Bronchus fibroblast of lung (primary cell): ENCODE measurements at places on chromosomes 2 and 18. TPM values are rescaled to one million over a fixed set of nuclear protein-coding genes. Genes with fewer than 3 reads are reported as not detected.

Gene POTEI
- not detected in 2 replicates for total RNA-seq

Gene YES1
- total RNA-seq = 103 and 111 TPM in 2 replicates

Gene C18orf54
- 3.7 and 4.5 TPM in 2 replicates for total RNA-seq

Gene CNDP1
- 0.15 TPM in 1 of 2 replicates, not detected in the other for total RNA-seq

Gene DLGAP1
- 0.34 and 0.45 TPM in 2 replicates for total RNA-seq
